ENCODE measurements at places on chromosomes 11 and 22.

DNA sequence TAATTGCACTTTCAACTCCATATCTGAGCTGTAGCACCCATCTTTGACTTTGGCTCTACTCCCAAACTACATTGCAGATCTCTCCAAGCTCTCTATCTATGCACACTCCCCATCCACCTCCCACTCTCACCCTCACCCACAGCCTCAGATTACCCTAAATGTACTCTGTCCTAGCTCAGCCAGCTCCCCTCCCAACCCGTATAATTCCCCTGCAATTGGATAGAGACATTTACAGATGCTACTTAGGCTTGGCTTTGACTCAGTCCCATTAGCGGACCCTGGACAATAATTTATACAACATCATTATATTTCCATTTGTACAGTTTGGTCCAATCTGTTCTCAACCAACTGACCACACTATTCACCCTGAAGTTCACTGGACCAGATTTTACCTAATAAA is 338.9 kb upstream of the ANO3 start:
- no peak for DNase-seq

DNA sequence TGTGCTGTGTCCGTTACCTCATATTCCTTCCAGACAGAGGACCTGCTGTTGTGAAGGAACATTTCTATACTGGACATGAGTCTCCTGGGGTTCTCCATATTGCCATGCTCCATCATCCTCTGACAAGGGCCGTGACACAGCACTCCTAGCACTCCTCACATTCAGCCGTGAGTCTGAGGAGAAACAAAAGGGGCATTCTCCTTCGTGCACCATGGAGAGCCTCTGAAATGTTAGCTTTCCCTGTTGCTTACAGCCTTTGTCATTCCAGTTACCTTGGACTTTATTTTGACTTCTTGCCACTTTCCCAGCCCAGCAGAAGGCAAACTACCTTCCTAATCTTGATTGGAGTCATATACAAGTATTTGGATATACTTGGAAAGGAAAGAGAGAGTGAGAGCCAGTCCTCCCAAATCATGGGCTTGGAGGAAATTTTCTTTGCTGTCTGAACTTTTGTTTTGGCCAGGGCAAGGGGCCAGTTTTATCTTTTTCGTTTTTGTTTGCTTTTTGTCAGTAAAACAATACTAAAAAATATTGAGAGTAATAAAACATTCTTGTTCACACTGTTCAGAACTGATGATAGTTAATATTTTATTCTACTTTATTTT is 29.1 kb upstream of the TECTA start:
- DNase-seq = no peak

DNA sequence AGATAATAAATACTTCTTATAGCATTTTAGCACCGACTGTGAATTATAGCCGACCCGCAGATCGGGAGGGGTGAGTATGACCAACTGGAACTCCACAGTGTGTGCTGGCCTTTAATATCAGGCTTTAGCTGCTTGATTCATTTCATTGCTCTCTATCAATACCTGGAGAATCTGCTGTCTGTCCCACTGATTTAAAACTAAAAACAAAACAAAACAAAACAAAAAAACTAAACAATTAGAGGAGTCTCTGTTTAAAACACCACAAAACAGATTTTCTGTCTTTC is 216.8 kb downstream of the FAT3 start:
- no peak for DNase-seq

GRCh38 chr11:10891151-10891720 is 33.4 kb upstream of the ZBED5 start:
- no peak for DNase-seq

GRCh38 chr11:121318848-121319834 is 26.6 kb downstream of the SC5D start:
- no peak for DNase-seq

GRCh38 chr11:128988242-128988970 is 45.7 kb upstream of the TP53AIP1 start:
- no peak for DNase-seq

- DNase-seq = no peak
Measured at GRCh38 chr22:35838855-35839576, 121.3 kb downstream of the APOL5 start.

DNA sequence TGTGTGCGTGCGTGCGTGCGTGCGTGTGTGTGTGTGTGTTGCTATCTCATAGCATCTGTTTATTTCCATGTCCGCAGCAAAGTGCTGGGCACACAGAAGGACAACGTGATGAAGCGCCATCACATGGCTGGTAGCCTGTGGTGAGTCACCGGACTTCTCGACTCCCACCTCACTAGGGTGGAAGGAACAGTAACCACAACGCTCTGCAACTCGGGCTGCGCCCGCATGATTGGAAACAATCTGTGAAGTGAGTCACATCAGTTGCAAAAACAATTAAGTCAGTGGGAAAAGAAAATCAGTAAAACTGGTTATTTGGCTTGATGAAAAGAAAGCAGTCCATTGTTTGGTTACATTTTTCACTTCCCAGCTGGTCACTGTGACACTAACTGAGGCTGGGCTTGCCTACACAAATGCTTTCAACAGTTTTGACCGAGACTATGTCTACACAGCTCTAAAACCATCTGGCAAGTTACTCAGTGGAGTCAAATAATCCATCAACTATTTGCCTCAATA is 437.3 kb upstream of the CADM1 start:
- no peak for DNase-seq

DNA sequence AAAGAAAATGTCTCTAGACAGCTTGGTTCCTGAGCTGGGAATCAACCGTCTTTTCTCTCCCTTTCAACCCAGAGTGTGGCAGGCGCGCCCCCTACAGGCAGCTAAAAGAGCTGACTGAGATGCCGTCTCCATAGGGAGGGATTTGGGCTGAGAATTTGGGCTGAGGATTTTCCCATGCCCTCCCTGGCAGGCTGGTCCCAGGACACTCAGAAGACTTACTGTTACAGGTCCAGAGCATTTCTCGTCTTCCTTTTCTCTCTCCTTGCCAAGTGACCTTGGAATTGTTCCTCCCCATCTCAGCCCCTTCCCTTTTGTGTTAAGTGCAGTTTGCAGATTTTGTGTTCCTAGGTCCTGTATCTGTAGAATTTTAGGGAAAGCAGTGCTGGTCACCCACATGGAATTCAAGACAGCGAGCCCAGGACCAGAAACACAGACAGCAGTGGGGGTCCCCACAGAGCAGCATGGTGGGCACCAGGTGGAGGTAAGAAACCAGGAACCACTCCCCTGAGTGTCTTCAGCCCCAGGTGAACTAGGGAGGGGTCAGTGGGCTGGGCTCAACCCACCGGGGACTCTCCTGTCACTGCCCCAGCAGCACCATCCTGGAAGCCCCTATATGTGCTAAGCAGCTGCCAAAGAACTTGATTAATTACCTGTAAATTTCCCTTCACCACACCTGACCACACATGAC is 9.9 kb upstream of the IGLL5 start:
- DNase-seq = peak; percentile 65

GRCh38 chr22:20741634-20742581 is 32.0 kb upstream of the SERPIND1 start:
- DNase-seq = peak; percentile 18

GRCh38 chr11:117160826-117161225 is 16.7 kb downstream of the PAFAH1B2 start:
- DNase-seq = no peak

- DNase-seq = no peak
Measured at GRCh38 chr11:77080643-77081210, 14.0 kb downstream of the CAPN5 start.

- DNase-seq = no peak
Measured at GRCh38 chr11:67699521-67699920, 25.1 kb upstream of the ALDH3B2 start.

GRCh38 chr11:33303541-33303940 is 46.4 kb downstream of the HIPK3 start:
- DNase-seq = no peak
